ENCODE measurements at places on chromosomes 16 and 17.

DNA sequence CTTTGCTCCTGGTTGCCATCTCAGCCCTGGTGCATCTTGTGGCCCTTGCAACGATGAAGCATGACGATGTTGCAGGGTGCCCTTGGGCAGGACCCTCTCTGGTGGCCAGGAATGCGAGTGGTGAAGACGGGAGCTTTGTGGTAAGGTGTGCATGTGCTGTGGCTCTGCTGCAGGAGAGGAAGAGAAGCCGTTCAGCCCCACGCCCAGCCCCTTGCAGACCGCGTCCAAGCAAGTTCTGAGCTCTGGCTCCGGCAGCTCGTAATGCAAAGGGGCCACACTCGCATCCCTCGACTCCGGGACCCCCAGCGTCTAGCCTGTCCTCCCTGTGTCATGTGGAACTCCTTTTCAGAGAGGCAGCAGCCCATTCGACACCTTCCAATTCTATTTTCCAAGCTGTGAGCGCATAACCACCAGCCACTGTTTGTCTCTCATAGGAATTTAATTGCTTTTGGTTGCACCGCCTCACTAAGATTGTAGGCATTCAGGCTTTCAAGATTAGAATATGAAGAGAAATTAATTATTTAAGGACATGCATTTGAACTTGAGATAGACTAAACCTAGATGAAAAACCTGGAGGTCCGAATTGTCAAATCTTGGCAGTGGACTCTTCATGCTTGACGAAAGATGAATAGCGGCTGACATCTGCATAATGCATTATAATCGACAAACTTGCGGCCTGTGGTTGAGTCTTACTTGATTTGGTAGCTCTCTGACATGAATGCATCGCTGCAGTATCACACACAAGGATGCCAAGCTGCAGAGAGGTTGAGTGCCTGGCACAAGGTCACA is 21.1 kb upstream of the KCNG4 start:
- no peak for DNase-seq

- DNase-seq = no peak
Measured at GRCh38 chr16:25978218-25978617, 286.5 kb downstream of the HS3ST4 start.

DNA sequence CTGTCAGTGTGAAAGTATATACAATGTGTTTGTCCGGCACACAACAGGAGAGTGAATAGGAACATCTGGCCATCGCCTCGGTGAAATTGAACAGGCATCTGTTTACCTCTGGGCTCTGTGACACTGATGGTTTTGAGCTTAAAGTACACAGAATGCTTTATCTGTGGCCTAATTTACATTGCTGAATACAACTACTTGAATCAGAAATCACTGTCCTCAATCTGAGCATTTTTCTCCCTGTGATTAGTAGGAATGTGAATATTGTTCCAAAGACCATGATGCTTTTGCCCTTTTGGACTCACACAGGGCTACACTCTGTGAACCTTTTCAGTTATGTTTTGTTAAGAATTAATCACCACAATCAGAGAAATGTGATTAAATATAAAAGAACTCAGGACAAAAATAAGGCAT is 323.0 kb upstream of the TBX2 start:
- DNase-seq = no peak

- peak; percentile 53 for DNase-seq
Measured at GRCh38 chr17:45430738-45431530, 1.7 kb downstream of the ARHGAP27 start.

- no peak for DNase-seq
Measured at GRCh38 chr16:27645396-27645795, 95.5 kb downstream of the KATNIP start.

- DNase-seq = no peak
Measured at GRCh38 chr17:37422971-37423625, 16.4 kb downstream of the TADA2A start.

GRCh38 chr16:77910021-77910420 is 112.3 kb upstream of the CLEC3A start:
- DNase-seq = no peak

GRCh38 chr17:4739122-4740024 is at the start of the genes CXCL16 and ZMYND15:
Gene CXCL16, minus strand, starts transcription at chr17:4739928. Its CDS starts 589 bp downstream, at chr17:4739339.
Gene ZMYND15, plus strand, starts transcription at chr17:4739833. Its CDS starts 716 bp downstream, at chr17:4740549.
- peak; percentile 49 for DNase-seq

- no peak for DNase-seq
Measured at GRCh38 chr16:50602531-50603205, 54.5 kb downstream of the NKD1 start.

DNA sequence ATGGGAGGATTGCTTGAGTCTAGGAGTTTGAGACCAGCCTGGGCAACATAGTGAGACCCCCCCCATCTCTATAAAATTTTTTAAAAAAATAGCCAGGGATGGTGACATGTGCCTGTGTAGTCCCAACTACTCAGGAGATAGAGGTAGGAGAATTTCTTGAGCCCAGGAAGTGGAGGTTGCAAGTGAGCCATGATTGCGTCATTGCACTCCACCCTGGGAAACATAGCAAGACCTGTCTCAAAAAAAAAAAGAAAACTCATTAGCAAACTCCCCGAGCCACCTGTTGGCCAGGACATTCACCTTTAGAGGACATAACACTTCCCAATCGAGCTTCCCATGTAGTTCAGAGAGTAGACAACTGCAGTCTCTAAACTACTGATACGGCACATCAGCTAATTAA is 274.2 kb downstream of the ABCC12 start:
- no peak for DNase-seq

DNA sequence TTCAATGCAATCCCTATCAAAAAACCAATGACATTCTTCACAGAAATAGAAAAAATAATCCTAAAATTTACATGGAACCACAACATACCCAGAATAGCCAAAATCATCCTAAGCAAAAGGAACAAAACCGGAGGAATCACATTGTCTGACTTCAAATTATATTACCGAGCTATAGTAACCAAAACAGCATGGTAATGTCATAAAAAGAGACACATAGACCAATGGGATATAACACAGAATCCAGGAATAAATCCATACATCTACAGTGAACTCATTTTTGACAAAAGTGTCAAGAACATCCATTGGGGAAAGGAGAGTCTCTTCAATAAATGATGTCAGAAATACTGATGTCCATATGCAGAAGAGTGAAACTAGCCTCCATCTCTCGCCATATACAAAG is 105.8 kb upstream of the CORO6 start:
- DNase-seq = no peak

- DNase-seq = no peak
Measured at GRCh38 chr17:57281887-57282286, 25.6 kb downstream of the MSI2 start.

GRCh38 chr17:9670596-9670995 is 25.3 kb downstream of the USP43 start:
- no peak for DNase-seq

- DNase-seq = no peak
Measured at GRCh38 chr16:86946981-86947380, 368.6 kb downstream of the FOXL1 start.

DNA sequence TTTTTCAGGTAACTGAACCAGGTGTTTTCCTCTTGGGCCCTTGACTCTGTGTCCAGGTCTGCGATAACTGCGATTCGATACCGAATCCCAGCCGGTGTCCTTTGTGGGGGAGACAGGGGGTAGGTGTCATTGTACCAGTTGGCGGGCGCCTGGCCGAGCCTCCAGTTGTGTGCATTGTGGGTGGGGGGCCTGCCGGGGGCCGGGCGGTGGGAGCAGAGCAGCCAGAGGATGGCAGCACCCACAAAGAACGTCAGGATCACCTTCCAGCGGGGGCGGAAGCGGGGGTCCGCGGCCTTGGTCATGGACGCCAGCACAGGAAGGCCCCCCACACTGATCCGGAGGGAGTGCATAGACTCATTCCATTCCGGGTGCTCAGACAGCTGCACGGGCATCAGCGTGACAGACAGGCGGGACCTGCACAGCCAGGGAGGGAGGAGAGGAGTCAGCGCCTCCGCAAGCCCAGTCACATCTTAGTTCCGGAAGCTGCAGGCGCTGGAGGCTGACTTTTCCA is 12.3 kb downstream of the CANT1 start:
- no peak for DNase-seq

DNA sequence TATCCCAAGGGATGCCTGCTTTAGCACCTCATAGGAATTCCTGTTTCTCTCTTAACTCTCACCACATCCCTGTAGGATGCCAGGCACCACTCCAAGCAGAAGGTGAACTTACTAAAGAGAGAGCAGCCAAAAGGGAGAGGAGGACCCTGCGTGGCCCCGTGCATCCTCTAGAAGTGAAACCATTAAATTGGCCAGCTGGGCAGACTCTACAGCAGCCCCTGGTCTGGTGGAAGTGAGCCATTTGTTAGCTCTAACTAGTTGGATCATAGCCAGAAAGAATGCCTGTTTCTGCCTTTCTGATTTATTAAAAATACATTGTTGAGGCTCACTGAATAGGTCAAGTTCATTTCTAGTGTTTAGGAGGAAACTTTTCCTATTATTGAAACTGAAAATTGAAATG is 22.3 kb downstream of the TMEM11 start:
- DNase-seq = no peak

DNA sequence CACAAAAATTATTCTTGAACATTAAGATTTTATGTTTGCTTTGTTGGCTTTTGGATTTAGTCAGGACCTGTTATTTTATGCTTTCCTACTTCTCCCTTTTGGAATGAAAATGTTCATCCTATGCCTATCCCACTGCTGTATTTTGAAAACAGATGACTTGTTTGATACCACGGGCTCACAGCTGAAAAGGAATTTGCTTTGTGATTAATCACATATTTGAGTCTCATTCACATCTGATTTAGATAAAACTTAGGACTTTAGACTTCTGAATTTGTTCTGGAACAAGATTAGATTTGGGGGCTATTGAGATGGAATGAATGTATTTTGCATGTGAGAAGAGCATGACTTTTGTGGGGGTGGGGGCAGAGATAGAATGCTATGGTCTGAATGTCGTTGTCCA is 1012.6 kb downstream of the CDH11 start:
- no peak for DNase-seq
